ENCODE measurements at places on chromosomes 13 and 19. TPM values are rescaled to one million over a fixed set of nuclear protein-coding genes. Genes with fewer than 3 reads are reported as not detected.

FCGBP gene
- polyA plus RNA-seq: 0.25 TPM

TINCR gene
- polyA plus RNA-seq: not detected

S1PR2 gene
- polyA plus RNA-seq: 0.20 TPM

GMIP gene
- polyA plus RNA-seq: 72.4 TPM

KLK15 gene
- not detected for polyA plus RNA-seq

SIGLEC9 gene
- 0.21 TPM for polyA plus RNA-seq

CNMD gene
- not detected for polyA plus RNA-seq

CGB5 gene
- polyA plus RNA-seq: not detected

Measured in IgD-negative memory B cell (primary cell).